Right kidney (tissue), 9 donors: ENCODE measurements at places on chromosomes 1 and 21.

DNA sequence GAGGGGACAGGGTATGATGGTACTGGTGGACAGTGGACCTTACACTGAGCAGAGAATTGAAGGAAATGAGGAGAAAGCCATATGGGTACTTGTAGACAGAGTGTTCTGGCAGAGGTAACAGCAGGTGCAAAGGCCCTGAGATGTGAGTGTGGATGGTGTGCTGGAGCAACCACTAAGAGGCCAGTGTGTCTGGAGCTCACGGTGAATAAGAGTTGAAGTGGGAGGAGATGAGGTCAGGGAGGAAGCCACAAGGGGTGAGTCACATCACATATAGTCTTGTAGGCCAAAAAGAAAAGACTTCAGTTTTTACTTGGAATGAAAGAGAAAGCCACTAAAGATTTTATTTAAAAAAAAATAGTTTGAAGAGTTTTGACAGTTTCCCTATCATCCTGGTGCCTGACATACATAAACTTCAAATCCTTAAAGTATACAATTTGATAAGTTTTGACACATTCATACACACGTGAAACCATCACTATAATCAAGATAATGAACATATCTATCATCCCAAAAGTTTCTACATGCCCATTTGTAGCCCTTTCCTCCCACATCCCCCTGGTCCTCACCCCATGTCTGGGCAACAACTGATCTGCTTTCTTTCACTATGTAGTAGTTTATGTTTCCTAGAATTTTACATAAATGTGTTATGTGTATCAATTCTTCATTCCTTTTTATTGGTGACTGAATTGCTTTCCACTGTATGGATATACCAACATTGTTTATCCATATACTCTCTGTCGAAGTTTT lies 148.4 kb downstream of the GPATCH2 start:
- no peak for DNase-seq

DNA sequence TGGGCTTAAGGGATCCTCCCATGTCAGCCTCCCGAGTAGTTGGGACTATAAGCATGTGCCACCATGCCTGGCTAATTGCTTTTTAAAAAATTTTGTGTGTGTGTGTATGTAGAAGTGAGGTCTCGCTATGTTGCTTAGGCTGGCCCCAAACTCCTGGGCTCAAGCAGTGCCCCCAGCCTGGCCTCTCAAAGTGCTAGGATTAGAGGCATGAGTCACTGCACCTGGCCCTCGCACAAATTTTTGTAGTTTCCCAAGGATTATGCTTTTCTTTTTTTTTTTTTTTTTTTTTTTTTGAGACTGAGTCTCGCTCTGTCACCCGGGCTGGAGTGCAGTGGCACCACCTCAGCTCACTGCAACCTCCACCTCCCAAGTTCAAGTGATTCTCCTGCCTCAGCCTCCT lies 144.4 kb upstream of the HNRNPU start:
- DNase-seq = no peak

GRCh38 chr1:42824481-42825035 lies 7.4 kb upstream of the SVBP start:
- DNase-seq = no peak

- no peak for DNase-seq
Measured at GRCh38 chr1:175033953-175034352, 10.7 kb upstream of the MRPS14 start.

GRCh38 chr1:183043872-183044854 lies 20.9 kb downstream of the LAMC1 start:
- DNase-seq = no peak

GRCh38 chr1:154961207-154962155 lies at the start of gene PYGO2:
TSS of gene PYGO2 (minus strand) at chr1:154961782. CDS start at chr1:154961576, 206 bp downstream.
- peak; percentile 99 for DNase-seq

- DNase-seq = no peak
Measured at GRCh38 chr1:240499012-240499411, 112.9 kb downstream of the GREM2 start.

DNA sequence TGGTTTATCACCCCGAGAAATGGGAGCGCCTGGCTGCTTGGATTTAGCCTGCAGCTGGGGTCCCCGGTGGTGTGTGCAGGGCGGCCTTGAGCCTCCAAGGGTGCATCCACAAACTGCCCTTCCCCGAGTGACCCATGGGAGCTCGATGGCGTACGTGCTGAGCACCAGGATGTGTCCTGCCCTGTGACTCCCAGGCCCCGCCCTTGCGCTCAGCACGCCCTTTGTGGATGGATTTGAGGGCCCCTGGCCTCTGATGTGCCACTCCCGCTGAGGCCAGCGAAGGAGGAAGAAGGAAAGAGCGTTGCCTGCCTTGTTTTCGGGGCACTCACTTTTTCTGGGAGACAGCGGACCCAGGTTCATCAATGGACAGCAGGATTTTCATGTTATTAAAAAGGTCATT lies 1.7 kb upstream of the TFF3 start:
- DNase-seq = no peak

GRCh38 chr1:9888886-9889285 lies 21.2 kb downstream of the CTNNBIP1 start:
- no peak for DNase-seq

DNA sequence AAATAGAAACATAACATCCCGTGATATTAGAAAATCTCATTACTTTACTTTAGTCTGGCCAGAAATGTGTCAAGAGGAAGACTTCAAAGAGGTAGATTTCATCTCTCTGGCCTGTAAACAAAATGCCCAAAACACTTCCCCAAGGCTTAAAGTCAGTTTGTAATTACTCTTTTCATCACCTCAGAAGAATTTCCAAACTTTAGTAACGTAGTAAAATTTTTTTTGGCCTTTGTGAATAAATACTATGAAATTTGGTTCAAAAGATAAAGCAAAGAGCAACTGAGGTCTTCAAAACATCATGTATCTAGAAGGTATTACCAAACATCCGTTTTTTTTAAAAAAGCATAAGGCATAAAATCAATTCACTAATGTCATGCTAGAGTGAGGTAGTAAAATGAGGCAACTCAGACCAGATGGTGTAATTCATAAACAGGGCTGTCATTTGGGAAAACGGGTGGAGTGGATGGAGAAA lies 51.4 kb downstream of the LEPR start:
- DNase-seq = no peak

DNA sequence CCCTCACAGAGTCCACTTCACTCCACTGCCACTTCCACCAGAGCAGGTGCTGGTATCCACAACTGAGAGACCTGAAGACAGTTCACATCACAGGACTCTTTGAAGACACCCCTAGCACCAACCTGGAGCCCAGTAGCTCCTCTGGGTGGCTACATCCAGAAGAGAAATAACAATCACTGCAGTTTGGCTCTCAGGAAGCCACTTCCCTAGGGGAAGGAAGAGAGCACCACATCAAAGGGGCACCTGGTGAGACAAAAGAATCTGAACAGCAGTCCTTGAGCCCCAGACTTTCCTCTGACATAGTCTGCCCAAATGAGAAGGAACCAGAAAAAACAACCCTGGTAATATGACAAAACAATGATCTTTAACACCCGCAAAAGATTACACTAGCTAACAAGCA lies 113.2 kb downstream of the TENT5C start:
- no peak for DNase-seq

DNA sequence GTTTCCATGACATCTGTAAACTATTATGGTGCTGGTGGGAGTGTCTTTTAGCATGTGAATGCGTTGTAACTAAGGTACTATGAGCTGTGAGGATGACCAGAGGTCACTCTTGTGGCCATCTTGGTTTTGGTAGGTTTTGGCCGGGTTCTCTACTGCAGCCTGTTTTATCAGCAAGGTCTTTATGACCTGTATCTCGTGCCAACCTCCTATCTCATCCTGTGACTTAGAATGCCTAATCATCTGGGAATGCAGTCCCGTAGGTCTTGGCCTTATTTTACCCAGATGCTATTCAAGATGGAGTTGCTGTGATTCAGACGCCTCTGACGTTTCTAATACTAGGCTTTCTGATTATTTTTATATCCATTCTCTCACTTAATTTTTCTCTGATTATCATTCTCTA lies 9.4 kb downstream of the NCAM2 start:
- no peak for DNase-seq

DNA sequence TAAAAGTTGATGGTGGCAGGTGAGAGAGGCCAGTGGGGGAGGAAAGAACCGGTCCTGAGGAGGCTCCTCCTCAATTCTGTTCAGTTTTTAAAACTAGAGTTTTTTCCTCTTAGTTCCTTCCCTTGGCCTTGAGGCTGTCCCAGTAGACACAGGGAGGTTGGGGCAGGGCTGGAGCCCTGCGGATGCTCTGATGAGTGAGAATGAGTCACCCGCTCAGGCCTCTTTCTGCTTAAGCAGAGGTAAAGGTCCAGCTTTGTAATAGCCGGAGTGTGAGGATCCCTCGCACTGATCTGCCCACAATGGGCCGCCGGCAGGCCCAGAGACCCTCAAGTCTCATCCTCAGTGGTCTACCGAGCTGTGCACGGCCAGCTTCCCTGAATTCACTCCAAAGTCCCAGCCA lies 49.6 kb upstream of the IRF2BP2 start:
- DNase-seq = no peak

- DNase-seq = no peak
Measured at GRCh38 chr1:91779548-91780021, 106.4 kb downstream of the TGFBR3 start.

- DNase-seq = no peak
Measured at GRCh38 chr1:227885648-227886502, 61.9 kb downstream of the WNT9A start.

DNA sequence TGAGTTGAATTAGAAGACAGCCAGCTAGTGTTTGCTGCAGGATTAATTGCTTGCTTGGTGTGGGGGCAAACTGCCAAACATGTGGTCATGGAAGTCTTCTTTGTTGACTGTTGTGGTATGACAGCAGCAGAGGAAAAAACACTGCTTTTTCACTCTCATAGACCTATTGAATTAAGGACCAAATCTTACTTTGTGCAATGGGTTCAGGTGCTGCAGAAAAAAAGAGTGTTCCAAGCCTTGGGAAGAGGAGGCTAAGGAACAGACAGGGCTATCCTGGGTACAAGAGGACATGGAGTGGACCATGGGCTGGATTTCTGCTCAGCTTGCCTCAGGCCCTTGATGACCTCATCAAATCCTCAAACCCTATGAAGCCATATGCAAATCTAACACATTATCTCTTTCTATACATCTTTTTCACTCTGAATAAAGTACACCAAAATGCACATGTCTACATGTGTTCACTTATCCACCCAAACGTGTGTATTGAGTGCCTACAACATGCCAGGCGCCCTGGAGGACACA lies 61.5 kb downstream of the SIPA1L2 start:
- no peak for DNase-seq

- DNase-seq = no peak
Measured at GRCh38 chr1:62377043-62377562, 57.9 kb upstream of the KANK4 start.

DNA sequence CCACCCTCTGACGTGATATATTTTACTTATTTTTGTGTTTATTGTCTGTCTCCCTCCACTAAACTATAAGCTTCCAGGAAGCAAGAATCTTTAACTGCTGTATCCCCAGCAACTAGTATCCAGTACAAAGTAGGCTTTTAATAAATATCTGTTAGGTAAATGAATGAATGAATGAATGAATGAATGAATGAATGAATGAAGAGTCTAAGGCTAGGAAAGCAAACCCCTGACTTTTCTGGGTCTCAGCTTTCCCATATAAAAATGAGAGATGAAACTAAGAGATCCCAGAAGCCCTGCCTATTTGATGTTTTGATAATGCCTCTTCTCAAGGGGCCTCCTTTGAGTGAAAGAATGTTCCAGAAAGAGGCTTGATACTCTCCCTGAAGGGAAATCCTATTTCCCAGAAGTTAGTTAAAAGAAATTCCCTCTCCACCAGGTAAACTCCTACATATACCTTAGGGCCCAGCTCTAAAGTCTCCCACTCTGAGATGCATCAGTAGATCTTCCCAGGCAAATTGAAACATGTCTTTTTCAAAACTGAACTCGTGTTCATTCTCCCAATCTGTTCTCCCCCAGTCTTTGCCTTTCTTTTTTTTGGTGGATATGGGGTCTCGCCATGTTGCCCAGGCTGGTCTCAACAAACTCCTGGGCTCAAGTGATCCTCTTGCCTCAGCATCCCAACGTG lies 7.8 kb downstream of the TTC39A start:
- DNase-seq = no peak

GRCh38 chr1:75587692-75588091 lies 23.2 kb downstream of the SLC44A5 start:
- DNase-seq = no peak

DNA sequence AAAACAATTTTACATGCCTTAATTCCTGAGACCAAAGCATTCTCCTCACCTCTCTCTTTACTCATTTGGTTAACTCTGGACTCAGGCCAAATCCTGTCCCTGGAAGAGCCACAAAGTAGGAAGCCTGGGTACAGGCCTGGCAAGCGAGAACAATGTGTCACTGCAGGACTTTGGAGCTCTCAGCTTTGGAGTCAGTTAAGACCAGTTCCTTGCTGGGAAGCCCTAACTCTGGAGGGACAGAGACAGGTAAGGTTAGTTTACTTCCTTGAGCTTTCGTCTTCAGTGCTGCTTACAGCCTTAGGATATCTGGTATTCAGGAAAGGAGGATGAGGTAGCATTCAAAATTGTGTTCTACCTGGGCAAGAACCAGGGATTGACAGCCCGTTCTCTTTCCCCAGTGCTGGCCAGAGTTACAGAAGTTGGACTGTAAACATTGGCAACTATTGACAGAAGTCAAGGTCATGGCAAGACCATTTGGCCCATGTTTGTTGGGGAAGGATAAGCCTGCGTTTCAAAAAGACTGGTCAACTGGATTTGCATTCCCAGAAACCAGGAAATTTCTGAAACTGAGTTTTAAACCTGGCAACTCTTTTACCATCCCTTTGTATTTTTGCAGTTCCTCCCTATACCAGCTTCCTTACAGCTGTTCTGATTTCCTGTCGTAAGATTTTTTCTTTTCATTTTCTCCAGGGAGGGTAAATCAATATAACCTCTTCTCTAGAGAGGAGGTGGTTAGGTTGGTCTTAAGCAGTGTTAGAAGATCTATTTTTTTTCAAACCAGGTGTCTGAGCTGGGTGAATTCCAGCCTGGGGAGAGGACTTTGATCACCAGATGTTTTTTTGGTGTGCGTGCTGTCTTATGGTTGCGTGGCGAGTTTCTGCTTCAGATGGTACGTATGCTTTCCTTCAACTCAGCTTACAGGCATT lies at the start of gene C4BPB:
TSS of gene C4BPB (plus strand) at position 160 of the 926 bp plus-strand sequence. CDS start at position 832, 672 bp downstream.
- no peak for DNase-seq

GRCh38 chr1:199151634-199152425 lies 513.0 kb downstream of the PTPRC start:
- DNase-seq = no peak

DNA sequence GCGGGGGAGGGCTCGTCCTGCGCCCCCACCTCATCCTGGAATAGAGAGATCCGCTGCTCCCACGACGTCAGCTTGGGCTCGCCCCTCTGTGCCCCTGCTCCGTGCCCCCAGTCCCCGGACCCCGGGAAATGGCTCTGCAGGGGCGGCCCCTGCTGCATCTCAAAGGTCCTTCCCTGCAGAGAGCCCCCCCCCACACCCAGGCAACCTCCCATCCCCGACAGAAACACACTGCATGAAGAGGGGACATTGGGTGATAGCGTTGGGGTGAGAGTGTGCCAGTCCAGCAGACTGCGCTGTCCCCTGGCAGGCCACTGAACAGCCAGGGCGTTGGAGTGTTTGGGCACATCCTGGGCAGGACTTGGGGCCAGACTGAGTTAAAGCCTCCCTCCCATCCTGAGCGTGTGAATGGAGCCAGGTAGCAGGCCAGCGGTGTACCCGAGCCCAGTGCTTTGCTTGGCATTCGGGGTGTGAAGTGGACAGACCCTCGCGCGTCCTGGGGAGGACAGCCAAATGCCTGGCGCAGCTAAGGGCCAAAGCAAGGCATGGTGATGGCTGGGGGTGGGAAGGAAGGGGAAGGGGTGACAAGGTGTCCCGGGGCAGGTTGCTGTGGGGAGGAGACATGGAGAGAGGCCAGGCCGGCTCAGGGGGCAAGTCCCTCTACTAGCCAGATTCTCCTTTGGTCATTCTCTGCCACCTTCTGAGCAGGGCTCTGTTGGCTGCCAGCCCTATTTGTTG lies 633 bp upstream of the ETNK2 start:
- peak; percentile 61 for DNase-seq

- DNase-seq = no peak
Measured at GRCh38 chr1:174044418-174045222, 22.5 kb upstream of the RC3H1 start.
